ENCODE measurements at places on chromosomes 12 and 14.

GRCh38 chr14:30251017-30251416 is 307.9 kb upstream of the G2E3 start:
- DNase-seq, result no peak

DNA sequence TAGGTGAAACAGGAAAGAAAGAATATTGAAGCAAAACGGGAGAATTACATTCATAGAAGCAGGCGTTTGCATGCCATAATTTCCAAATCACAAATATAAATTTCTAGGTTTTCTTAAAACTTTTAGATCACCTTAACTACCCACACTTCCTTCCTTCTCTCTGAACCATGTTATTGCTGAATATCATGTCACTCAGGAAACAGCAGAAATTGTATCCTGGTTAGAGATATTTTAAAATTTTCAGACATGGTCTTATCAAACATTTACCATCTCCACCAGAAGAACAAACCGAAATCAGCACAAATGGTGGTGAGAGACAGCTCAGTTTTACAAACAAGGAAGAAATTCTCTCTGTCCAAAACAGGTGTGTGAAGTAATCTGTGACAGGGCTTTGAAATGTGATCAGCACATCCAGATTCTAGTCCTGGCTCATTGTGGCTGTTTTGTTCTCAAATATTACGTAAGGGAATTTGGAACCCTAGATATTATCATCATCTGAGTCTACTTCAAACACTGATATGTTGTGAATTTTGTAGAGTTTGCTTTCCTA is 16.3 kb downstream of the TESPA1 start:
- DNase-seq, result no peak

- no peak for DNase-seq
Observed at GRCh38 chr14:103730490-103731035, 15.0 kb downstream of the ZFYVE21 start.

DNA sequence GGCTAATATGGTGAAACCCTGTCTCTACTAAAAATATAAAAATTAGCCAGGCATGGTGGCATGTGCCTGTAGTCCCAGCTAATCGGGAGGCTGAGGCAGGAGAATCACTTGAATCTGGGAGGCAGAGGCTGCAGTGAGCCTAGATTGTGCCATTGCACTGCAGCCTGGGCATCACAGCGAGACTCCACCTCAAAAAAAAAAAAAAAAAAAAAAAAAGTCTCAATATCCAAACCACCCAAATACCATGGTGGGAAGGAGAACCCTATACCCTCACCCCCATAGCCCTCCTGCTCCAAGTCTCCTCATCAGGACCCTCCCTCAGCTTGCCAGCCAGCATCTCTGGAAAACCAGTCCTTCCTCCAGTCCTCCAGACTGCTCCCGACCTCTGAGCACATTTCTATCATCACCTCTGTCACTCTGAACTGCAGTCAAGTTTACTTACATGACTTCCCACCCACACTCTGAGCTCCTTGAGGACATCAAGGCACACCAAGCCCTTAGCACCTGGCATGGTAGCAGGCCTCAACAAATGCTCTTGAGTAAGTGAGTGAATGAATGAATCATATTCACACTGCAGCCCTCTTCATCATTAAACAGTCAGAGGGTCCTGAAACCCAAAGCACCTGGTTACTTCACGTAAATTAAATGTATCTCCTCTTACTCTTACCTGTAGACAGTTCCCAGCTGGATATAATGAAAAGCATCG is 35.2 kb downstream of the NT5DC3 start:
- no peak for DNase-seq

DNA sequence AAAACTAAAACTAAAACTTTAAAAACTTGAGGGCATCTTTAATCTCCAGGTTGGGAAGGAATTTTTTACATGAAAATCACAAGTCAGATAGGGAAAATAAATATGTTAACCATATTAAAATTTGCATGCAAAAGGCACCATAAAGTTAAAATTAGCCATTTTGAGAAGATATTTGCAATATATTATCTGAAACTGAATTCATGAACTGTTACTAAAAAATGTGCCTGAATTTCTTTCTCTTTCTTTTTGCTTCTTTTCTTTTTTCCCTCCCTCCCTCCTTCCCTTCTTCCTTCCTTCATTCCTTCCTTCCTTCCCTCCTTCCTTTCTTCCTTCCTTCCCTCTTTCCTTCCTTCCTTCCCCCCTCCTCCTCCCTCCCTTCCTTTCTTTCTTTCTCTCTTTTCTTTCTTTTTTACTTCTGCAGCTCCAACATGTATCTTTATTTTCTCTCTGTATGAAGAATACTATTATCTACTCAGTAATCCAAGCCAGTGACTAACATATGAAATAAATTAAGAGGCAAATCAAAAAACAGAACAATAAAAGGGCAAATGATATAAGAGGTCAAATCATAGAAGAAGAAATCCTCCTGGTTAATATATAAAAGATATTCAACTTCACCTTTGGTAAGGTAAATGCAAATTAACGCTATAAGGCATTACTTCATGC is 146.0 kb downstream of the BRMS1L start:
- no peak for DNase-seq

GRCh38 chr14:62501021-62501750 is 544.1 kb downstream of the KCNH5 start:
- no peak for DNase-seq

DNA sequence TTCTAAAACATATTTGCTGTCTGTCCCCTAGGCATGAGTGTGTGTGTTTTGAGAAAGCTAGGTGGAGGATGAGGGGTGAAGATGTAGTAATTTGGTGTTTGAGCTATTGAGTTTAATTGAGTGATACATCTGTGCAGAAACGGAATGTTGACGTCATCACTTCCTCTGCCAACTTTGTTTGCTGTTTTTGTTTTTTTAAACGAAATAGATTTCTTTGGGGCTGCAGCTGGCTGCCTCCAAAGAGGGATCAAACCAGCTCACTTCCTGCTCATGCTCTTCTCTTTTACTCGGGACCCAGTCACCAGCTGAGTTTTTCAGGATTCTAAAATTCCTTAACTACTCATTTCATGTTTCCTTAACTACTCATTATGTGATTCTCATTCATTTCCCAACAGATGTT is 19.5 kb upstream of the CRACR2A start:
- DNase-seq, result no peak

DNA sequence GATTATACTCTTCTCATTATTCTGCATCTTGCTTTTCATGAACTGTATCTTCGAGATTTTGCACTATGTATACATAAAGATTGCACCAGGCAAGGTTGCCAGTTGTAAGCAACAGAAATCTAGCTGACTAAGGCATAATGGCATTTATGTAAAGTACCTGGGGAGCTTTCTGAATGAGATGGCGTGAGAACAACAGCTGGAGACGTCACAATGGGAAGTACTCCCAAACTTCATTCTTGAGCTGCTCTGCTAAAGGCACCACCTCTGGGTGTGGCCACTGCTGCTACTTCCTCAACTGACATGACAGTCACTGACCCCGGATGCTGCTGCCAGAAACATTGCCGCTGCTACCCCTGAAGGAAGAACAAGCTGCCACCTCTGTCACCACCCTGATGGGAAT is 220.7 kb downstream of the NOVA1 start:
- DNase-seq, result no peak

DNA sequence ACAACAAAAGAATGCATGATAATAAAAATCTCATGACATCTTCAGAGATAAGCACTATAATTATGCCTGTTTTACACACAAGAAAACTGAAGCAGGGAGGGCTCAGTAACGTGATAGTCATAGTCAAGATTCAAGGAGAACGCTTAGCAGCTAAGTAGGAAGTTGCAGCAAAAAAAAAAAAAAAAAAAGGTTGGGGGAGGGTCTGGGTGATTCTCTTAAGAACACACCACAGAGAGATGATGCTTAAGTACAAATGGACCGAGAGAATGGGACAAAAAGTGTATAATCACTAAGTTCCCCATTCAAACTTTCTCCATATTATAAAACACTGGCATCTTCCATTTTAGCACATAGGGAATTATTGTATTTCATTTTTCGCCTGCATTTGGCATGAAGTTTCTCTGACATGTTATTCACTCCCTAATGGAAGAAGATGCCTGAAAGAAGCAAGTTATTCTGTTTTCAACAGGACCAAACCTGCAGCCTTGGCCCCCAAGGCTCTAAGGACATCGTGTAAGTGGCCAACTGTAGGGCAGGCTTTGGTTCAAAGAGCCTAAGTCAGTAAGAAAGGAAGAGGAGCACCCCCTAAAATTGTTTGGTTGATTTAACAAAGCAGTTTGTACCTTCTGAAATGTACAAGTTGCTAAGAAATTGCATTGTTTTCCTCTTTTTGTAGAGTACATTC is 142.9 kb upstream of the TMPO start:
- DNase-seq, result no peak

DNA sequence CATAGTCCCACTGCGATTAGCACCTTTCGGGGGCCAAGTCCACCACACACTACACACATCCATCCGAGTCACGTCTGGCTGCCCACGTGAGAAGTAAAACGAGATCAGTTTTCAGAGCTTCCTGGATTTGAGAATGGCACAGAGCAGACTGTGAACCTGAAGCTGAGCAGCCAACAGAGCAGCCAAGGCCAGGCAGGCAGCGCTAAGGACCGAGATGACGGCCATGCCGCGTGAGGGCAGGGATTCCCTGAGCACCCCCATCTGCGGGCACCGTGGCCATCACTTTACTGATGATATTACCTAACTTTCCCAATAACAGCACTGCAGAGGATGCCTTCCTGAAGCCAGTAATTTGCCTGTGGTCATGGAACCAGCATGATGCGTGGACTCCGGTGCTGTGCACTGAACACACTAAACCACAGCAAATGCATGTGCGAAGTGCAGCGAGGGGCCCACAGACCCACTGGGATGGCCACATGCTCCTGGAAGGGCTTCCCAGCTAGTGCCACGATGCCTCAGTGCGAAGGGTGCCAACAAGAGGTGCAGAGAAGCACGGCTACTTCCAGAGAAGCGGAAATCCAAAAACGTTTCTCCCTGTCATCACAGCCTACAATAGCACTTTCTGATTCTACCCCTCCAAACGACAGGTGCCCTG is 56.0 kb downstream of the RNF34 start:
- DNase-seq, result no peak

DNA sequence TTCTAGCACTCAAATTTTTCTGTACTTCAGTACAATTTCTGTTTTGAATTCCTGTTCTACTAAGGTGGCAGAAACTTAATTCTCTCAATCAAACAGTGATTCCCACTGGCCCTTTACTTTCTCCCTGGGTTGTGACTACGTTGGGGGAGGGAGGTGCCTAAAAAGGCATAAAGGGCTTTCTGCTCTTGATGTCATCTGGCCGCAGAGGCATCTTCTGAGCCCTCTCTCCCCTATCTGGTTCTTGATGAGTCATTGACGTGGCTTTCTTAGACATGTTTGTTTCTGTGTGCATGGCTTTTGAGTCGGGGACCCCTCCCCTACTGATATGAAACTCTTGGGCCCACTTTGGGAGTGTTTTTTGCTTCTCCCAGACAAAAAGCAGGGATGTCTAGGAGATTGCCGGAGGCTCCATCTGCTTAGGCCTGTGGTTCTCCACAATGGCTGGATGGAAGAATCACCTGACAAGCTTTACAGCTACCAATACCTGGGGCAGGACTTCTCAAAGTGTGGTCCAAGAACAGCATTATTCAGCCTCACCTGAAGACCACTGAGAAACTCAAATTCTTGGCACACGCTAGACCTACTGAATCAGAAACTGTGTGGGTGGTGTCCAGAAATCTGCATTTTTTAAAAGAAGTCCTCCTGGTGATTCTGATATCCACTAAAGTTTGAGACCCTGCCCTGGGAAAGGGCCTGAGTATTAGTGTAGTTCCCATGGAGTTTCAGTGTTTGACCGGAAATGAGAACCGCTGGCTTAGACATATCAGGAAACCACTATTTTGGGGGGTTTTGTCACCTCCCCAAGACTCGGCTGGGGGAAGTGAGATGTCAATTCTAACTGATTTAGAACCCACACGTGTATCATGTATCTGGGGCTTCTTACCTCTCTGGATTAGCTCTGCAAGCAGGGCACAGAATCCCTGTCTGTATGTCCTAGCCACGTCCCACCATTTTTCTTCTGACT is 395.7 kb upstream of the PDE3A start:
- peak; percentile 10 for DNase-seq

- DNase-seq, result no peak
Observed at GRCh38 chr12:6666211-6666610, 3.3 kb upstream of the ING4 start.

GRCh38 chr14:81400202-81400678 is at the start of gene STON2:
Gene STON2, minus strand, starts transcription at chr14:81400324. Its CDS starts 1,942 bp downstream, at chr14:81398382.
- DNase-seq, result peak; percentile 10

GRCh38 chr12:89080793-89081465 is 271.4 kb downstream of the DUSP6 start:
- DNase-seq, result no peak

DNA sequence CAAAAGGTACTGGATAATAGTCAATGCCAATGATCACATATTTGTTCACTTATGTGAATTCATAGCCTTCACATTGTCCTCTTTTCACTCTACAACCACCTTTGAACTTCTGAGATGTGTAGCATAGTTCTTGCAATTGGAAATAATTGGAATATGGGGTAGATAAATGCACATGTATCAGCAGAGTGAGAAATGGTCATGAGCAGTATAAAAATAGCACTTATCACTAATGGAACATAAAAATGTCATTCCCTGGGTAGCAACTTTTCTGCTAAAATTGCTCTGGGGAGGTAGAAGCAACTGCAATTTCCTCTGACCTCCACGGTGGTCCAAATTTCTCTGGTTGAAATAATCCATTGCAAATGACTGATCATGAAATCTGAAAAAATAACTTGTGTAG is 1785.7 kb upstream of the FLRT2 start:
- no peak for DNase-seq

Data from activated naive CD8-positive, alpha-beta T cell treated with anti-CD3 and anti-CD28 coated beads for 36 hours (primary cell).